H9 (cell line): ENCODE measurements at places on chromosomes 7 and 10.

GRCh38 chr7:152145853-152146466 lies 120.5 kb downstream of the GALNT11 start:
- no peak for DNase-seq
- H3K36me3 ChIP-seq = peaks cover 20% of the 10 kb centered on the region; the same call in 2 of the 3 replicates
- no peak overlapping the region for H3K4me3 ChIP-seq
- H3K4me1 ChIP-seq = no peaks in the 10 kb centered on the region
- no peaks in the 10 kb centered on the region for H3K27me3 ChIP-seq

DNA sequence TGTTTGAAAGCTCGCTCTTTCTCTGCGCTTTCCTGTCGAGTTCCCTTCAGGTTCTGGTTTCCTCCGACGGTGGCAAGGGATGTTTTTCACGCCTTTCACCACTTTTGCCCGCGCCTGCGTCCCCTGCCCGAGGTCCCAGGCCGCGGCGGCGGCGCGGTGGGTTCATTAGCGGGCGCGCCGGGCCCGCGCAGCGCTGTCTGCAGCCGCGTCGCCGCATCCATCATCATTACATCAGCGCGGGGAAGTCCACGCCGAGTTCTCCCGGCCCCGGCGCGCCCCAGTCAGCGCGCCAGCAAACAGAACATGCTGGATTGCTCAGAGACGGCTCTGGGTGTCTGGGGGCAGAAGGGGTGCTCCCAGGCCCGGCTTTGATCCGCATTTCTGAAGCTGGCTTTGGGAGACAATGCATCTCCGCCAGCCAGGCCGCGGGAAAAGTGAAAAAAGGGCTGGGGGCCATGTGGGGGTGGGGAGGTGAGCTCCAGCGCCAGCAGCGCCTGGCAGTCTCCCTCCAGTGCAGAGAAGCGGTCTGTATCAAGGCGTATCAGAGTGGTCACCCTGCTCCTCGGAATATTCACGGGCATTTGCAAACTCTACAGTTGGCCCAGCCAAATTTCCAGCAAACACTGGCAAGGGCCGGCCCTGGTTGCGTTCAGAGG lies 8.9 kb downstream of the GLI3 start:
- peaks cover 26% of the 10 kb centered on the region; the same call in 1 of the 2 replicates for H3K4me1 ChIP-seq
- no peaks in the 10 kb centered on the region; the same call in 1 of the 3 replicates for H3K36me3 ChIP-seq
- no peaks in the 10 kb centered on the region for H3K27me3 ChIP-seq
- H3K4me3 ChIP-seq = peak overlapping the region; percentile 81
- peak overlapping the region; percentile 38 for H3K27ac ChIP-seq

DNA sequence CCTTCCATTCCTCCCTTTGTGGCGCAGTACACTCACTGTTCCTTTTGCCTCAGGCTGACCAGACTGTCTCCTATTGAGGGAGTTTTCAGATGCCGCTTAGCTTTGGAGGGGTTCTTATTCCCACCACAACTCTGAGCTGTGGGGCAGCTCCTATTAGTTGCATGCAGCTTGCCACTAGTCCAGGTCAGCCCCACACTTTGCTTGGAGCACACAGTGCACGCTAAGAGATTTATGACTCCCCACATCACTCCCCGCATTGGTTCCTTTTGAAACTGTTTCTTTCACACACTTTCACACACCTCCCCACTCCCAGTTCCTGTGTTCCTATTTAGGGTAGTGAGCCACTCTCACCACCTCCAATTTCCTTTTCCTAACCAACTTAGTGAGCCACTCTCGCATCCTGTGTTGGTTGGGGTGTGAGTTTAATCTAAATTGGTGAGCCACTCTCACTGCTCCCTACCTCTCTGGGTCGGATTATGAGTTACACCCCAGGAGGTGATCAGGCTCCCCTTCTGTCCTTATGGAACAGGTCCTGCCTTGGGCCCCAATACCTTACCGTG lies 10.4 kb upstream of the ZNF485 start:
- H3K27ac ChIP-seq = no peak overlapping the region
- DNase-seq = no peak
- H3K4me1 ChIP-seq = no peaks in the 10 kb centered on the region
- H3K27me3 ChIP-seq = no peaks in the 10 kb centered on the region
- H3K36me3 ChIP-seq = peaks cover 8% of the 10 kb centered on the region; the same call in 1 of the 2 replicates
- H3K4me3 ChIP-seq = no peak overlapping the region

DNA sequence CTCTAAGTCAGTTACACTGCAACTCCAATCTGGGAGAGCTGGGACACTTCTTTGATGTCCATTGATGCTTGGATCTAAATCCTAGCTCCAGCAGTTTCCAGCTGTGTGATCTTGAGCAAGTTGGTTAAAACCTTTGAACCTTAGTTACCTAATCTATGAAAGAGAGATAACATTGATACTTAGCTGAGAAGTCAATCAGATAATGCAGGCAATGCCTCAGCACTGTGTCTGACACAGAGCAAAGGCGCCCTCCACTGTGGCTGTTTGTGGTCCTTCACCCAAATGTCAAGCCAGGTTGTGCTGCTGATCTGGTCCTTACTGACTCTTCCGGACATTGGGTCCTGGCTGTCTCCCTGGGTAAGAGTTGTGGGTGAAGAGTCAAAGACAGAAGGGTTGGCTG lies 20.2 kb downstream of the DNTT start:
- no peak overlapping the region for H3K27ac ChIP-seq
- H3K4me1 ChIP-seq = peaks cover 3% of the 10 kb centered on the region; the same call in 1 of the 2 replicates
- no peak for DNase-seq
- no peak overlapping the region for H3K4me3 ChIP-seq
- no peaks in the 10 kb centered on the region for H3K27me3 ChIP-seq

DNA sequence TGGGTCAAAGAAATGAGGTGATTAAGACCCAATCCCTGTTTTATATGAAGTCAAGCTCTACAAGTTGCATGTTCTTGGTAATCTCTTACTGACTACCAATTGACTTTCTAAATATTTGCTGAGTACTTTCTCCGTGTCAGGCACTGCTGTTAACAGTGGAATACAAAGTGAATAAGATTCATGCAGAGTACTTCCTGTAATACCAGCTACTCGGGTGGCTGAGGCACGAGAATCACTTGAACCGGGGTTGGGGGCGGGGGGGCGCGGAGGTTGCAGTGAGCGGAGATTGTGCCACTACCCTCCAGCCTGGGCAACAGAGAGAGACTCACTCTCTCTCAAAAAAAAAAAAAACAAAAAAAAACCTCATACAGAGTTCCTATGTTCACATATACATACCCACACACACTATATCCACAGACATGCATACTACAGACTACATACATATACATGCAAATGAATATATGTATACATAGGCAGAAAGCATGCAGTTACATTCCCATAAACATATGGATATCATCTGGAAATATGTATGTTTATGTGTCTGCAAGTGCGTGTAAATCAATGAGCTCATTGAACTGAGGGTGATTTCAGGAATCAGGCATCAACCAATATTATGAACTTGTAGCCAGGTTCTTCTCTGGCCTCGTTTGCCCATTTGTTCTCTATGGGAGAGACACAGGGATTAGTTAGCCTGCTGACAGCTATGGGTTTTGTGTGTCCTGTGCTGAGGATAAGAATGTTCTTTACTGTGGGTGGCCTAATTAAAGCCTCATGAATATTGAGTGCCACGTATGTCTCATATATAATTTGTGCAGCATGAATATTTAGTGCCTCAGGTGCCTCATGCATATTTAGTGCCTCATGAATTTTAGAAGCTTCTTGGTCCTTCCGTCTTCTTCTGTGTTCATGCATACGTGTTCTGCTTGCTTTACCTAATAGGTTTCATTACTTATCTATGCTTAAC lies 73.9 kb downstream of the BICC1 start:
- no peak overlapping the region for H3K4me3 ChIP-seq
- DNase-seq = no peak
- no peaks in the 10 kb centered on the region for H3K4me1 ChIP-seq
- H3K27me3 ChIP-seq = no peaks in the 10 kb centered on the region

DNA sequence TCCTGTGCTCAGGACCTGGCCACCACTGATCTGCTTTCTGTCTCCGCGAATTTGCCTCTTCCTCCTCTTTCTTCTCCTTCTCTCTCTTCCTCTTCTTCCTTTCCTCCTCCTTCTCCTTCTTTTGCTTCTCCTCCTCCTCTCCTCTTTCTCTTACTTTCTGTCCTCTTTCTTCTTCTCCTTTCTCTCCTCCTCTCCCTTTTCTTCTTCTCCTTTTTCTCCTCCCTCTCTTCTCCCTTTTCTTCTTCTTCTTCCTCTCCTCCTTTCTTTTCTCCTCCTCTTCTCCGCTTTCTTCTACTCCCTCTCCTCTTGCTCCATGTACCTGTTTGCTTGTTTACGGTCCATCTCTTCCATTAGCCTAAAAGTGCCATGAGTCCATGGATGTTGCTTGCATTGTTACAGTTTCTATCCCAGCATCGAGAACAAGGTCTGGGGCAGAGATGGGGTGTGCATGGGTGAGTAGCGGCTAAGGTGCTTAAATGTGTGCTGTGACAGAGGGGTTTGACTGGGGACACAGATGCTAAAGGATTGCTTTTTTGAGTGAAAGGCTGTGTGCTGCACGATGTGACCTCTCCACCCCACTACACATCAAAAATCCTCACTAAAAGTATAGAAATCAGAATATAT lies 7.7 kb downstream of the SH2D4B start:
- H3K36me3 ChIP-seq = no peaks in the 10 kb centered on the region; the same call in 2 of the 3 replicates
- no peak overlapping the region for H3K4me3 ChIP-seq
- H3K4me1 ChIP-seq = no peaks in the 10 kb centered on the region
- DNase-seq = no peak
- H3K27me3 ChIP-seq = no peaks in the 10 kb centered on the region
- no peak overlapping the region for H3K27ac ChIP-seq

- H3K27me3 ChIP-seq = no peaks in the 10 kb centered on the region
- no peak for DNase-seq
- no peak overlapping the region for H3K4me3 ChIP-seq
- peaks cover 4% of the 10 kb centered on the region; the same call in 1 of the 2 replicates for H3K4me1 ChIP-seq
Observed at GRCh38 chr10:124415210-124415609, 3.5 kb downstream of the OAT start.
